Stimulated activated CD4-positive, alpha-beta T cell treated with anti-CD3 and anti-CD28 coated beads, Interleukin-1b, Interleukin-23, amount 100 ng/mL, for 24 hours (primary cell): ENCODE measurements at places on chromosomes 13 and 19.

GRCh38 chr13:32031815-32032370 is 319 bp downstream of the FRY start:
- DNase-seq: no peak

DNA sequence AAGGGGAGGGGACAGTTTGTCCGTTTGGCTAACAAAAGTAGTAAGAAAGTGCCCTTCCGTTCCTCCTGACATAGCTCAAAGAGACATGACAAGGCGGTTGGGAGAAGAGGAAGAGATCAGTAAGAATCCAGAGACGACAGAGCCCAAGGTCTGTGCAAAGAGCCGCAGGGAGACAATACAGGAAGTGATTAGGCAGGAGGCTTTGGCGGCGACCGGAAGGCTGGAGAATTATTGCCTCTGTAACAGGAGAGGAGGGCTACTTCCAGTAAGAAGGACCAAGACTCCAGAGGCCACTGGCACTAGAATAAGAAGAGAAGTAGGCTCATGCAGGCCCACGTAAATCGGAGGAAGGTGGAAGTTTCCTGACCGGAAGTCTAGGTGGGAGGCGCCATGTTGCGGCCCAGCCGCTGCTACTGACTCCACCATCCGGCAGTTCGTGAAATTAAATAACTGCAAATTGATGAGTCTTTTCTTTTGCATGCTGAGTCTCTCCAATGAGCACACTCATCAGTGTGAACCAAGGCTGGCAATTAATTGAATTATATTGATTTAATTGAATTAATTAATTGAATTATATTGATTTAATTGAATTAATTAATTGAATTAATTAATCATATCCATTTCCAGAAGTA is 9.9 kb downstream of the RFX2 start:
- DNase-seq: no peak

- DNase-seq: no peak
Measured at GRCh38 chr13:41413872-41414271, 43.5 kb upstream of the RGCC start.

DNA sequence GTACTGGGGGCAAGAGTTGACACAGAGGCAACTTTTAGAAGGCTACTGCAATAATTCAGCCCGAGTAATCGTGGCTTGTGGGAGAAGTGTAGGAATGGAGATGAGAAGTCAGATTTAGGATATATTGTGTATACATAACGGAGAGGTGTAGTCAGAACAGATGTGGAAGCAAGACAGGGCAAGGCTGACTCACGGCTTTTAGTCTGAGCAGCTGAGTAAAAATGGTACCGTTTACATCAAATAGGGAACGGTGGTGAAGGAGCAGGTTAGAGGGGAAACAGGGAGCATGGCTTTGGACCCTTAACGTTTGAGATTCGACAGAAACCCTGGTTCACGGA is 796 bp upstream of the LSM14A start:
- peak; percentile 39 for DNase-seq

DNA sequence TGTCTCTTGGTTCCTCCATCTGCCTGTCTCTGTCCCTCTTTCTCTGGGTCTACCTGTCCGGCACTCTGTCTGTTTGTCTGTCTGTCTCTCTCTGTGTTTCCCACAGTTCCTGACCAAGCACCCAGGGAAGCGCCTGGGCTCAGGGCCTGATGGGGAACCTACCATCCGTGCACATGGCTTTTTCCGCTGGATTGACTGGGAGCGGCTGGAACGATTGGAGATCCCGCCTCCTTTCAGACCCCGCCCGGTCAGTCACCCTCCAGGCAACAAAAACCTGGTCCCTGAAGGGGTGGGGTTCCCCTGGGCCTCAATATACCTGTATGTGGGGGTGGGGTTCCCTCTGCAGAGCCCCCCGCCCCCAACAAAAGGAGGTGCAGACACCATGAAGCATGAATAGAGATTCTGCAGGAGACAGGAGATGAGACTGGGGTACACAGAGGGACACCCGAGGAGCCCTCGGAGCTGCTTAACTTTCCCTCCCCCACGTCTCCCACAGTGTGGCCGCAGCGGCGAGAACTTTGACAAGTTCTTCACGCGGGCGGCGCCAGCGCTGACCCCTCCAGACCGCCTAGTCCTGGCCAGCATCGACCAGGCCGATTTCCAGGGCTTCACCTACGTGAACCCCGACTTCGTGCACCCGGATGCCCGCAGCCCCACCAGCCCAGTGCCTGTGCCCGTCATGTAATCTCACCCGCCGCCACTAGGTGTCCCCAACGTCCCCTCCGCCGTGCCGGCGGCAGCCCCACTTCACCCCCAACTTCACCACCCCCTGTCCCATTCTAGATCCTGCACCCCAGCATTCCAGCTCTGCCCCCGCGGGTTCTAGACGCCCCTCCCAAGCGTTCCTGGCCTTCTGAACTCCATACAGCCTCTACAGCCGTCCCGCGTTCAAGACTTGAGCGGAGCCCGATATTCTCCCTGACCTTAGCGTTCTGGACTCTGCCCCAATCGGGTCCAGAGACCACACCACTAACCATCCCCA is 2.6 kb upstream of the CACNG7 start:
- peak; percentile 34 for DNase-seq

- no peak for DNase-seq
Measured at GRCh38 chr19:8575467-8575997, 1.7 kb downstream of the MYO1F start.
